ENCODE measurements at places on chromosomes 12 and 14.

DNA sequence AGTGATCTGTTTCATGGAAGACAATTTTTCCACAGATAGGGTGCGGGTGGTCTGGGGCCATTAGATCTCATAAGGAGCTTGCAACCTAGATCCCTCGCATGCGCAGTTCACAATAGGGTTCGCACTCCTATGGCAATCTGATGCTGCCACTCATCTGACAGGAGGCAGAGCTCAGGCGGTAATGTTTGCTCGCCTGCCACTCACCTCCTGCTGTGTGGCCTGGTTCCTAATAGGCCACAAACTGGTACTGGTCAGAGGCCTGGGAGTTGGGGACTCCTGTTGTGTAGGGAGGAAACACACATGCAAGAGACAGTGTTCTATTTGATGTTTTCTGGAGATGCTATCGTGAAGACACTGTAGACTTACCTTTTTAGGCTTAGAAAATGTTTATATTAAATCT lies 77.0 kb upstream of the FGD4 start:
- DNase-seq: no peak

DNA sequence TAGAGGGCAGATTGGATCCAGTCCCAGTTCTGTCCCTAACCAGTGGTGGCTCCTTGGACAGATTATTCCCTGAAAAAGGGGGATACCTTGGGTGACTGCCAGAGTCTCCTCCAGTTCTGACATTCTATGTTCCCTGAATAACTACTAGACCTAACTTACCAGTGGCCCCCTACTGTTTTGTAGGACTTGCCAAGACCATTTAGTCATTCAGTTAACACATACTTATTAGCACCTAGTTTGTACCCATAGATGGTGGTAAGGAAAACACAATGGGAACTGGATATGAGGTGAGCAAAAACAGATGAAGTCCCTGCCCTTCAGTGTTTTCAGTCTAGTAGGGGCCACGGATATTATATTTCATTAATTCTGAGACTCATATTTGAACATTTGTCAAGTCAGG lies 3.5 kb downstream of the PRPF40B start:
- no peak for DNase-seq

DNA sequence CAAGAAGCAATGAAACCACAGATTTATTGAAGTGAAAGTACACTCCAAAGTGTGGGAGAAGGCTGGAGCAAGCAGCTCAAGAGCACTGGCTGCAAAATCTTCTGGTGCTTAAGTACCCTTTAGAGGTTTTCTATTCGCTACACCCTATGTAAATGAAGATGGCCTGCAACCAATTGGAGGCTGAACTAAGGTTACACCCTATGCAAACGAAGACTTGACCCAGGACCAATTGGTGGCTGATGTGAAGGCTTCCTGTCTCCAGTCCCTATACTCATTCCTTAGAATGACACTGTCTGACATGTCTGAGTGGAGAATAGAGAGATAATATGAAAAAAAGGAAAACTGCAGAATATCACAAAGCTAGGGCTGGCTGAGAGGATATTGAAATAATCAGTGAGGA lies 57.2 kb downstream of the ALG10B start:
- no peak for DNase-seq

DNA sequence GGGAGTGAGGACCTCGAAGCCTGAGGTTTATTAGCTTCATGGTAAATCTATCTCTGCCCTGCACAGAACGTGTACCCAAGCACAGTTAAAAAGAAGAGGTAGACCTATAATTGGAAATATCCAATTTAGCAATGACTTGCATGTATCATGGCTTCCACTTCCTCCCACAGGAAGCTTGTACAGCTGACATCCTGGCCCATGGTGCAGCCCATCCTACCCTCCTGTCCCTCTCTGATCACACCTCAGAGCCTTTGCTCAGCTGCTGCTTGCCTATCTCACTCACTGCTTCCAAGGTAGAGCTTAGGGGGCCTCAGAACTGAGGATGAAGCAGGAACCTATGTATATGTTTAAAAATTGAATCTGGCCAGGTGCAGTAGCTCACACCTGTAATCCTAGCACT lies 4.3 kb upstream of the BCDIN3D start:
- DNase-seq: no peak

DNA sequence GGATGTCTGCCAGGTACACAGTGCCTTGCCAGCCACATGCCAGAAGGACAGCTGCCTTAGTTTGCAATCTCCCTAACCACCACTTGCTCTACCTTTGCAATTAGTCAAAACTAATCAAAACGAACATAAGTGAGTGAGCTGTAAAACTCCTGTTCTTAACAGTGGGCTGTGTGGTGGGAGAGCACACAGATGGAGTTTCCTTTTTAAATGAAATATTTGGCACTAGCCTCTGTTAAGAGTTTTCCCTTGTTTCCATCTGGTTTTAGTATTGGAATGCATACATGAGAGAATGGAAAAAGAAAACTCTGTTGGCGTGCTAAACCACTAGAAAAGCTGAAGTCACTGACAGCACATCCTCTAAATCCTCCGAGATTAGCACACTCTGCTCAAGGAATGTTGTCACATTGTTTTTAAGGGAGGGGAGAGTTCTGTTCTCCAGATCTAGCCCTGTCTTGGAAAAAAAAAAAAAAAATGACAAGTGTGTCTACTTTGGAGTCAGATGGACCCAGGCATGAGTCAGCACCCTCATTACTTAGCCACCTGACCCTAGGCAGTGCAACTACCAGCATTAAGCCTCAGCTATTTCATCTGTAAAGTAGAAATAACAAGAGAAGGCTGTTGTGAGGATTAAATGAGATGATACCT lies 83.9 kb downstream of the STXBP6 start:
- DNase-seq: no peak

DNA sequence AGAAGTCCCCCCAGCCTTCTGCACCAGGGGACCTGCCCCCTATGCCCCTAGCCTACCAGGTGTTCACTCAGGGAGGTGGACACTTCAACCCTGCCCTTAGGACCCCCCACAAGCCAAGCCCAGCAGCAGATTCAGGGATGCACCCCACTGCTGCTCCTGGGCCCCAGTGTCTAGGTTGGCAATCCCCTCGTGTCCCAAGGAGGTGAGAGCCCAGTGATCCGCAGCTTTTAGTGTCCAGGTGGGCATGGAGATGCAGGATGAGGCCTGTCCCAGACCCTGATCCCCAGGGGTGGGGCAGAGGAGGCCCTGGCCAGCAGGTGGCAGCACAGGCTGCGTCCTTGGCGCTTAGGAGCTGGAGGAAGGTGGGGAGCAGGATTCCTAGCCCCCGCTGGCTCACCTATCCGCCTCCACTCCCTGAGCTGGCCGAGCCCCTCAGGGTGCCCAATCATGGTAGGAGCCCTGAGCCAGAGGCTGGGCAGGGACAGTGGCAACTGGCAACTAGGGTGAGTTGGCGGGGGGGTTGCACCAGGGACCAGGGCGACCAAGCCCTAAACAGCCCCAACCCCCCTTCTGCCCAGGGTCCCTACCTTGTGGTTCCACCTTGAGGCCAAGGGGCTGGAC lies 4.1 kb downstream of the CKB start:
- peak; percentile 47 for DNase-seq

GRCh38 chr14:96264200-96264553 lies 8.2 kb downstream of the BDKRB1 start:
- DNase-seq: no peak

DNA sequence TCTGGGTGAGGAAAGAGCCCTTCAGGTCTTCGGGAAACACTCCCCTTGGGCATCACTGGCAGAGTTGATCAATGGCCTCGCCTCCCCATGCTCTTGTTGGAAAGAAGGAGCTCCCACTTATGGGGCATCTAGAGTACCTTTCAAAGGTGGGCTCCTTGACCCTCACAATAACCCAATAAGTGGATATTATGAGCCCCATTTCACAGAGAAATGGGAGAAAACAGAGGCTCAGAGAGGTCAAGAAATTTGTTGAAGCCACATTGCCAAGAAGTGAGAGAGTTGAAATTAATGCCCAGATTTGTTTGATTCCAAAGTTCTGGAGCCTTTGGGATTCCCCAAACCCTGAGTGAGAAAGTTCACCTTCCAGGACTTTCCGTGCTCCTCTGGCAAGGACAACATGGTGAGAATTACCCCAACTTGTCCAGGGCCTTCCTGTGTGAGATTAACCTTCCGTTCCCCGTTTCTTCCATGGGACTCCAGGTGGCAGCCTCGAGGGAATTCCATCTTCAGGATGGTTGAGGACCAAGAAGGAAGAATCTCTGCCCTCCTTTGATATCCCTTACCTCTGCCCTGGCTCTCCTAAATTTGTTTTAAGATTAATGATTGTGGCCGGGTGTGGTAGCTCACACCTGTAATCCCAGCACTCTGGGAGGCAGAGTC lies 7.5 kb upstream of the CHD4 start:
- DNase-seq: no peak

GRCh38 chr12:122423258-122424165 lies 1.0 kb upstream of the CLIP1 start:
- no peak for DNase-seq

DNA sequence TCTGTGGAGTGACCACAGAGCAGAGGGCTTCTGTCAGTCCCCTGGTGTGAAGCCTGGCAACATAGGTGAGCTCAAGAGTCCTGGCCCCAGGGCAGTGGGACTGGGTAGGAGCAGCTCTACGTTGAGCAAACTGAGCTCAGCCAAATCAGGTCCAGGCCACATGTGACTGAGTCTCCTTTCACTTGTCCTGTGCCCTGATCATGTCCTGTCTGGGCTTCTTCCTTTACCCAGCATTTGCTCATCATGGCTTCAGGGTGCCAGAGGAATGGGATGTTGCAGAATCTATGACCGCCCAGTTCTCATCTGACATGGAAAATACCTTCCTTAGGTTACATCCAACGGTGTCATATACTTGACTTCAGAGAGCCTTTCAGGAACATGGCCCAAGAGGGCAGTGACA lies 66.4 kb upstream of the GPATCH2L start:
- DNase-seq: no peak

- DNase-seq: no peak
Measured at GRCh38 chr12:101857043-101857558, 20.3 kb upstream of the DRAM1 start.

GRCh38 chr12:123490089-123490488 lies 32.1 kb downstream of the SNRNP35 start:
- DNase-seq: no peak

GRCh38 chr12:49335118-49335954 lies 1.7 kb downstream of the C1QL4 start:
- no peak for DNase-seq

DNA sequence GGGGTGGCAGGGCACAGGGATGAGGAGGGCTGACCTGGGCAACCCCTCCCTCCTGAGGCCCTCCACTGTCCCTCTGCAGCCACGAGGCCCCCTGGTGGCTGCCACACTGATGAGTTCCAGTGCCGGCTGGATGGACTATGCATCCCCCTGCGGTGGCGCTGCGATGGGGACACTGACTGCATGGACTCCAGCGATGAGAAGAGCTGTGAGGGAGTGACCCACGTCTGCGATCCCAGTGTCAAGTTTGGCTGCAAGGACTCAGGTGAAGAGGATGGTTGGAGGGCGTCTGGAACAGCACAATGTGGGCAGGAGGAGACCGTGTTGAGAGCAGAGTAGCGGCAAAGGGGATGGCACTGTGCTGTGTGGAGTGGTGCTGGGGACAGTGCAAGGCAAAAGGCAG lies 25.7 kb upstream of the LRP1-AS start:
- no peak for DNase-seq

- DNase-seq: no peak
Measured at GRCh38 chr12:123877968-123878367, 94.7 kb downstream of the CCDC92 start.

- DNase-seq: no peak
Measured at GRCh38 chr12:32811686-32812392, 56.1 kb upstream of the YARS2 start.

GRCh38 chr14:100769035-100769939 lies 42.6 kb downstream of the DLK1 start:
- DNase-seq: no peak

DNA sequence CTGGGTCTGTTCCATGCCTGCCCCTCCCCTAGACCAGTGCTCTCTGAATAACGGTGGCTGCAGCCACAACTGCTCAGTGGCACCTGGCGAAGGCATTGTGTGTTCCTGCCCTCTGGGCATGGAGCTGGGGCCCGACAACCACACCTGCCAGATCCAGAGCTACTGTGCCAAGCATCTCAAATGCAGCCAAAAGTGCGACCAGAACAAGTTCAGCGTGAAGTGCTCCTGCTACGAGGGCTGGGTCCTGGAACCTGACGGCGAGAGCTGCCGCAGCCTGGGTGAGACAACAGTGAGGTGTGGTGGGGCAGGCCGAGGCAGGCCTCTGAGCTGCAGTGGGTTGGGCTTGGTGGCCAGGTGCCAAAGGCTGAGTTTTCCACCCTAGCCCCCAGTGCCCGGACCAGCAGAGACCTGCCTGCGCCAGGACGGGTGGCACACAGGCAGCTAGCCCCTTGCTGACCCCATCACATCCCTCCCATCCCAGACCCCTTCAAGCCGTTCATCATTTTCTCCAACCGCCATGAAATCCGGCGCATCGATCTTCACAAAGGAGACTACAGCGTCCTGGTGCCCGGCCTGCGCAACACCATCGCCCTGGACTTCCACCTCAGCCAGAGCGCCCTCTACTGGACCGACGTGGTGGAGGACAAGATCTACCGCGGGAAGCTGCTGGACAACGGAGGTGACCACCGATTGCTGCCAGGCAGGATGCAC lies 28.2 kb upstream of the LRP1-AS start:
- DNase-seq: peak; percentile 6

DNA sequence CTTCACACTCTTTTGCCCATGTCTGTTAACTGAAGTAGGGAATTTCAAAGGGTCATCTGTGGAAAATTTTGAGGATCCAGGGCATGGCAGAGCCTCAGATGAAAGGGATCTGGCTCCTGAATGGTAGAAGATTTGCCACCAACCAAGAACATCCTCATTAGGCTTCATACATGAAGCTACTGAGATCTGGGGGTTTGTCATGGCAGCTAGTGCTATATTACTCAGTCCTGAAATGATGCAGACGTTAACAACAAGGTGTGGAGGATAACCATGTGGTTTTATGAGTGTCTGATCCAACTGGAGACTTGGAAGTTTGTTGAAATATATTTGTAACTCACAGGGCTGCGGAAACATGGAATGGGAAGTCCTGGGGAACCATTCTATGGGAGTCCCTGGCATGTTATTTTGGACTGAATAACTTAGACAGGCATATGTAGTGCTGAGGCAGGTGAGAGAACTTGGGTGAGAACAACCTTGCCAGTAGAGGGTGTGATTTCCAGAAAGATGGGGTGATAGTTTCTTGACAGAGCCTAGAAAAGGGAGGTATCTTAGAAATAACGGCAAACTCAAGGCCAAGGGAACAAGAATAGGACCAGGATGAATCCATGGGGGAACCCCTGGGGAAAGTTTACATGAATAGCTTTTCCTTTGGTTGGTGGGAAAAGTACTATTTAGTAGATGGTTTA lies 42.0 kb upstream of the C12orf75 start:
- no peak for DNase-seq

DNA sequence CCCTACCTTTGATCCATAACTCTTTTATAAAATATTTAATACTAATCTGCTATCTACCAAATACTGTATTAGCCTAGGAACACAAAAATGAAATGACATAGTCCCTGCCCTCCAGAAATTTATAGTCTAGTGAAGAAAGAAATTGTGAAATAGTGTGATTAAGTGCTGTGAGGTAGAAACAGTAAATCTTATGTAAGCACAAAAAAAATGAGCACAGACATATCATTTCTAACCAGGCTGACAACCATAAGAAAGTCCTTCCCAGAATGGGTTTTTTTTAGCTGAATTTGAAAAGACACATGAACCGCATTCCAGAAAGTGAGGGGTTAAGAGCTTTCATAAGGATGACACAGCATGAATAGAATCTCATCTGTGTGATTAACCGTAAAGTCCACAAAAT lies 145.9 kb downstream of the SOX5 start:
- no peak for DNase-seq
